CD4-positive, alpha-beta T cell treated with Interleukin-12 subunit alpha and Interleukin-12 subunit beta, for 1 hour (primary cell): ENCODE measurements at places on chromosomes 7 and 10.

DNA sequence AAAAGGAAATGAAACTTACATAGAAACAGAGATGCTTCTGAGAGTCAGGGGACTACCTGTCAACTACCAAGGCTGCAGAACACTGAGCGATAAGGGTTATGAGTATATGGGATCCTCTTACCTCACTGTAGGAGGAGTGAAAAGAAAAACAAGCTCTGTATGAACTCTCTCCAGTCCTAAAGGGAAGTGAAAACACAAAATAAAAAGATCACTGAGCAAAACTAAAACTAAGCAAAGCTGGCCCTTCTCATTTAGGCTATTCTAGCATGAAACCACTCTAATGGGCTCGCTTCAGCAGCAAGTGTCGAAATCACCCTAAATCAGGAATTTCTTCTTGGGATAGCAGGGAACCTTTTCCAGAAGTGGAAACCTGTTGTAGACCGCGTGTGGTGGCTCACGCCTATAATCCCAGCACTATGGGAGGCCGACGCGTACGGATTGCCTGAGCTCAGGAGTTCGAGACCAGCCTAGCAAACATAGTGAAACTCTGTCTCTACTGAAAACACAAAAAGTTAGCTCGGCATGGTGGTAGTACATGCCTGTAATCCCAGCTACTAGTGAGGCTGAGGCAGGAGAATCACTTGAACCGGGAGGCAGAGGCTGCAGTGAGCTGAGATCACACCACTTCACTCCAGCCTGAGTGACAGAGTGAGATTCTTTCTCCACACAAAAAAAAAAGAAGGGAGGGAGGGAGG is 27.0 kb downstream of the DCLRE1C start:
- DNase-seq = no peak

GRCh38 chr7:142152076-142152475 is 40.6 kb downstream of the MGAM2 start:
- no peak for DNase-seq

DNA sequence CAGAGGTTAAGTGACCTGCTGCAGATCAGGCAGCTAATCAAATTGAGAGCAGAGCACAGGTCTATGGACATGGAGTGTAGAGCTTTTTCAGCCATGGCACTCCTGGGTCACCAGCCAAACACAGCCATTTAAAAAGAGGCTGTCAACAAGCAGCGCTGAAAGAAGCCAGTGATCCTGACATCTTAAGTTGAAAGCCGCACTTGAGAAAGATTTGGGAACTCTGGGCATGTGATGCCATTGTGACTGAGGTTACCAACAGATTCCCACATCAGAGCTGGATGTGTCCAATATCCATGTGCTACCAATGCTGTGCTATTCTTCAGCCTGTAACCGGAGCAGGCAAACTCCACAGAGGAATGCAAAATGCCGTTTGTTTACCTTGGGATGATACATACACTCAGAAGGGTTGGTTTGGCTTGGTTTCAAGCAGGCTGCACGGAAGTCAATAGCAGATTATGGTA is 56.2 kb upstream of the ABLIM1 start:
- no peak for DNase-seq

GRCh38 chr7:47337531-47337930 is 244.4 kb downstream of the TNS3 start:
- DNase-seq = no peak

DNA sequence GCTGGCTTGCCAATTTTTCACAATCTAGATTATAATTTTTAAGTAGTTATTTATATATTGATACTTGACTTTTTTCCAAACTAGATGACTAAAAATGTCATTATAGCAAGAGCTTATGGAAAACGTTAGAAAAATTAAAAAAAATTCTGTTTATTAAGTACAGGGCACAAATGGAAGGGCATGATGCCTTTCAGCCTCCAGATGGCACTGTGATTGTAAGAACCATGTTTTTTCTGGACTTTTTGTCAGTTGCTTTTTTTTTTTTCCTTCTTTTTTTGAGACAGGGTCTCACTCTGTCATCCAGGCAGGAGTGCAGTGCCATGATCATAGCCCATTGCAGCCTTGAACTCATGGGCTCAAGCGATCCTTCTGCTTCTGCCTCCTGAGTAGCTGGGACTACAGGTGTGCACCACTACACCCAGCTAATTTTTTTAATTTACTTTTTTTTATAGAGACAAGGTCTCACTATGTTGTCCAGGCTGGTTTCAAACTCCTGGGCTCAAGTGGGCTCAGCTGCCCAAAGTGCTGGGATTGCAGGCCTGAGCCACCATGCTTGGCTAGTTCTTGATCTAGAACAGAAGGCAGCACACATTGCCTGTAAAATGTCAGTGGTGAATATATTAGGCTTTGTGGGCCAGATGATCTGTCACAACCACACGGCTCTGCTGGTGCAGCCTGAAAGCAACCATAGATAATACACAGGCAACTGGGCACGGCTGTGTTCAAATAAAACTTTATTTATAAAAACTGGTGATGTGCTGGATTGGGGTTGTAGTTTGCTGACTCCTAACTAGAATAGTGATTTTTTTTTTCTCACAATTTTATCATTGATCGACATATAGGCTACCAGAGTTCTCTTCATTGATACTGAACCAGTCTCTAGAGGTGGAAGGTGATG is 27.4 kb downstream of the UCMA start:
- peak; percentile 3 for DNase-seq

- no peak for DNase-seq
Observed at GRCh38 chr10:4685491-4685890, 140.5 kb upstream of the AKR1E2 start.

- DNase-seq = no peak
Observed at GRCh38 chr10:17676919-17677318, 33.0 kb downstream of the STAM start.

- no peak for DNase-seq
Observed at GRCh38 chr10:22268503-22268902, 47.7 kb upstream of the COMMD3 start.

DNA sequence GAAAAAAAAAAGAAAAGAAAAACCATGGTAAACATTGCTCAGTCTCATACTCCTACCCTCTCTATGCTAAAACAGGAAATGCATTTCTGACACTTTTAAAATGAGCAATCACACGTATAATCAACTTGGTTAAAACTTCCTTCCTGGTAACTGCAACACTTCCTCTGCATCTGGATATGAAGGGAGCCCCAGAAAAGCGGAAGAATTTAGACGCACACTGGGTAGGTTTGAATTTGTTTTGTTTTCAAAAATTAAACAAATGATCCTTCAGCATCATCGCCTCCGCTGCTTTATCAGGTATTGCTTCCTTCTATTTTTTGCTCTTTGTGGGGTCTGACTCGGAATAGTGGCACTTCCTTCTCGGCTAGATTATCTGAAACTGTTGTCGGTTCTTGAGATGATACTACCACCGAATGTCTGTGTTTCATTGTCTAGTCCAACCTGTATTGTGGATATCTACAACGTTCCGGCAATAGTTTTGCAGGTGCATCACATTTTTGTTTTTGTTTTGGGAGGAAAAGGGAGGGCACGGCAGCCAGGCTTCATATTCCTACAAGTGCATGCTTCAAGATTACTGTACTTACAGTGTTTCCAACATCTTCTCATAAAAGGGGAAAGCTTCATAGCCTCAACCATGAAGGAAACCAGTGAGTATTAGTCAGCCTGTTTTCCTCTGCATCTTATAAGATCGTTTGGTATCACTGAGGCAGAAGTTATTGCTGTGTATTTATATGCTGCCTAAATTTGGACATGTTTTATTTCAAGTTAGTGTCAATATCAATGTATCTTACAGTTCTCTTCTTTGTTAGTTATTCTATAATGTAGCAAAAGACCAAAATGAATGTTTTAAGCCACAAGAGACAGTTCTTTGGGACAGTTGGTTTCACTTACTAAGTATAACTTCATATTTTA is at the start of gene PIK3CG:
Gene PIK3CG, plus strand, starts transcription at position 153 of the 912 bp plus-strand sequence. CDS start 2,280 bp downstream, outside the sequence.
- peak; percentile 68 for DNase-seq

GRCh38 chr7:150514748-150515222 is at the start of gene GIMAP7:
TSS of gene GIMAP7 (plus strand) at chr7:150514872. CDS start at chr7:150519975, 5,103 bp downstream.
- peak; percentile 82 for DNase-seq
